ENCODE measurements at places on chromosomes 2 and 18.

GRCh38 chr2:46010925-46011490, 286.2 kb upstream of the EPAS1 start:
- DNase-seq, result peak; percentile 35

DNA sequence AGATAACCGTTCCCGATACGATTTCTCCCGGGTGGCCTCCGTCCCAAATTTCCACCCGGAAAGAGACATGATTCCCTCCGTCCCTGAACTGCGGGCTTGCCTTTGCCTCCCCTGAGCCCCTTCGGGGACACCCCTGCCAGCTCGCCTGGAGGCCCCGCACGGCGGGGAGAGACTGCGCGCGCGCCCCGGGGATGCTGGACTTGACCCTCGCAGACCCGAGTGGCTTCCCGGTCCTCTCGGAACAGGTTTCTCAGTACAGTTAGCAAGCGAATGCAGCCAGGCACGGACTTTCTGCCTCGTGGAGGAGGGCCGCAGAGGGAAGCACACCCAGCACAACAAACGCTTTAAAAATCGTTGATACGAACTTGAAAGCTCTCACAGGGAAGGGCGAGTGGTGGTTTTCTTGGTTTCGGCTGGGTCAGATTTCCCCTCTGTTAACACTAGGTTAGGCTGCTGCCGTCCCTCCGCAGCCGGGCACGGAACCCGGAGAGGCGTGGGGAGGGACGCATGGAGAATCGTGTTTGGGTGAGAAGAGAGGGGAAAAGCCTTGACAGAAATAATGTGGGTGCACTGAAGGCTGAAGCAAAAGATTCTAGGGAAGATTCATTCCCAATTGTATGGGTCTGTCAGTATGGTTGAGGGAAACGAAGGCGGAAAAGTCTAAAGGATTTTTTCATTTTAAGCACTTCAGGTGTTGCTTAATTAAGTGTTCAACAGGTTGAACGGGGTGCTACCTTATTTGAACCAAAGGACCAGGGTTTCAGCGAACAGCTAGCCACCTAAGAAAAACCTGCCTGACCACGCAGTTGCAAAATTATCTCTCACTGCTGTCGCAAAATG, 916 bp downstream of the TNFRSF11A start:
- DNase-seq, result peak; percentile 27

DNA sequence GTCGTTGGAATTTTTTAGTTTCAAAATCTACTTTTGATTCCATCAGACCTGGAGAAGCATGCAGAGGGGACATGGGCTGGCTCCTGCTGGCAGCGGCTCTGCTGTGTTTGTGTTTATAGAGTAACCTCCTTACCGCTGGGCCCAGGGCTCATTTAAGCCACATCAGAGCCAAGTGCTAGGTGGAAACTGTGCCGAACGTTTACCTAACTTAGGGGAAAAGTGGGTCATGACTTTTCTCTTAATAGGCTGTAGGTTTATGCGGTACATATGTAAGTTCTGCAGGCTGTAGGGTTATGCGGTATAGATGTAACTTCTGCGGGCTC, 17.7 kb downstream of the CNDP2 start:
- DNase-seq, result no peak

- DNase-seq, result peak; percentile 22
Observed at GRCh38 chr2:196066291-196067087, 2.1 kb downstream of the DNAH7 start.

GRCh38 chr2:98416383-98417159, 28.1 kb upstream of the INPP4A start:
- no peak for DNase-seq

DNA sequence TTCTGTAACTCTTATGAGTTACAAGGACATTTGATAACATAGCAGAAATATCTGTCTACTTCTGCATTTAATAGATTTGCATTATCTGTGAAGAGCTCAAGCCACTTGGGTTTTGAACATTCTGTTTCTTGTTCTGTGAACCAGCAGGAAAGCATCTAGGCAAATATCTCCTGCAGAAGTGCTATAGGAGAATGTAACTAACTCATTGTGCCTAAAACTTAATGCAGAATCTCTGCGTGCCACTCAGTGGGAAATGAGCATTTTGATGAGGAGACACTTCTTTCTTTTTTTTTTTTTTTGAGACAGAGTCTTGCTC, 63.5 kb downstream of the MYOM1 start:
- no peak for DNase-seq

DNA sequence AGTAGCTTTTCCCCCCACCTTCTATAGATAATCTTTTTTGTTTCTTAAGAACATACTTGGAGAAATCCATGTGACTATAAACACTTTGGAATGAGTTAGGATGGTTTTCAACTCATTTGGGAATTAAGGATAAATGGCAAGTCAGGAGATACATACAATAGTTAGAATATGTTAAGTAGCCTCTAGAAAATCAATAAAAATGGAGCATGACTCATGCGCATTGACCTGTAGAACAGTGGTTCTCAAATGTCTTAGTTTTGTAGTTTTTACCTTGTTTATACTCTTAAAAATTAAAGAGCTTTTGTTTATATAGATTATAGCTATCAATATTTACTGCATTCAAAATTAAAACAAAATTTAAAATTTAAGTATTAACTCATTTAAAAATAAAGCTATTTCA, 24.7 kb downstream of the NUP35 start:
- no peak for DNase-seq

- DNase-seq, result no peak
Observed at GRCh38 chr2:83186105-83186760, 1272.8 kb downstream of the SUCLG1 start.

GRCh38 chr2:47360927-47361326, 42.0 kb upstream of the MSH2 start:
- peak; percentile 86 for DNase-seq

DNA sequence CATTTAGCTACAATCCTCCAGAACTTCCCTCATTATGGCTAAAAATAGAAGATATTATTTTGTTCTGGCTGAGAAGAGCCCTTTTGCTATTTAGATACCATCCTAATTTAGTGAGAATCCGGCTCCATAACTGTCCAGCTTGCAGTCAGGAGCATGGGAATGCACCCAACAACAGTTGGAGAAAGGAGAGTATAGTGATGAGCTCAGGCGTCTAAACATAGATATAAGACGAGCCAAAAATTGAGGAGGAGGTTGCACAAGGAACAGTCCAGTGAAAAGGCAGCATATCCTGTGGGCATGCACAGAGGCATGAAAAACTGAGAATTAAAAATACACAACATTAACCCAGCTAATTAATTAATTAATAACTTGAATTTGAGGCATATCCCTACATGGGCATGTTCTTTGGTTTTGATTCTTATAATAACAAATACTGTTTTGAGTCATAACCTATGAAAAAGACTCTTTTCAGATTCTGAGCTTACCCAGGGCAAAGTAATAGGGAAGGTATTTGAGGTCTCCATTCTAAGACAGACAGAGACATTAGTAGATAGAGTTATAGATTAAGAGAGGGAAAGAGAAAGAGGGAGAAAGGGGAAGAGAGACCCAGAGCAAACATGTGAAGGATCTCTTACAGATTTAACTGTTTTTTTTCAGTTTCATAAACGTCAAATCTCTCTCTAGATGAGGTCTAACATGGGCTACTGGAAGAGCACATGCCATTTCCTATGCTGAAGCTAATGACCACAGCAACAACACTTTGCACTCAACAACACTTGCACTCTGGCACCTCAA, 311.2 kb downstream of the OSR1 start:
- no peak for DNase-seq

GRCh38 chr2:119487434-119488244, 36.6 kb downstream of the SCTR start:
- DNase-seq, result peak; percentile 38

GRCh38 chr2:17101596-17101995, 416.6 kb downstream of the RAD51AP2 start:
- no peak for DNase-seq

- DNase-seq, result no peak
Observed at GRCh38 chr2:159201360-159202063, 85.0 kb downstream of the WDSUB1 start.

GRCh38 chr2:16525265-16525887, 140.3 kb downstream of the CYRIA start:
- no peak for DNase-seq

- DNase-seq, result no peak
Observed at GRCh38 chr2:98799375-98800329, 68.7 kb upstream of the MGAT4A start.

DNA sequence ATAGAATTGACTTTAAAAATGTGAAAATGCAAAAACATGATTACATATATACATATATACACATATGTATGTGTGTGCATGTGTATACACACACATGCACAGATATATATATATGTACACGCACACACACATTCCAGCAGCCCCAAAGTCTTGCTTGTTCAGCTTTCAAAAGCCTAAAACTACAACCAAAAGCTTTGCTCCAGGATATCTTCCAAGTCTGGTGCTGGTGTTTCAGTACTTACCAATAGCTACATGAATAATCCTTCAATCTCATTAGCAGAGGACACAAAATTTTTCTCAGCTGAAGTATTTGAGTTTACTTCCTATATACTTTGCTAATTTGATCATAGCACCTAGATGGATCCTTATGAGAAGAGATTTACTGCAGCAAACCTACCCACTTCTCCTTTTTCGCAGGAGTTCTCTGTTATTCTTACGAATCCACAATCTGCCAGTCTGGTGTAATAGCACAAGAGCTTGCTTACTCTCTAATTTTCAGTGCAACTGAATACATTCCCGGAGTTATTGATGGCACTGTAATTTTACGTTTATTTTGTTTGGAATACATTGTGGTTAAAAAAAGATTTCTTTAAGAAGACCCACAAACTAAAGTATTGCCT, 553.3 kb downstream of the ARHGAP15 start:
- DNase-seq, result no peak

DNA sequence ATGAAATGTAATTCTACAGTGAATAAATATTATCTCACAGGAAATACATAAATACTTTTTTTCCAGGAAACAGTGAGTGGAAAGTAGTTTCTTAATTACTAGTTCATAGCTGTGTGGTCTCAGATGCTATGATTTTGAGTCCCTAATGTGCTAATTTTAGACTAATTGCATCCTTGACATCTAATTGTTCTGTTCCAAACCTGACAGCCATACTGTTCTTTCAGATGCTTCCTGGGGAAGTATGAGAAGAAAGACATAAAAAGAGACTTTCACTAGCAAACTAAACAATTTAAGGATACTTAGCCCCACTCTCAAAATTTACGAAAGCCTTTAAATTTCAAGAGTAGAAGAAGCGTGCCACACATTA, 350.9 kb upstream of the CDH20 start:
- no peak for DNase-seq

- DNase-seq, result peak; percentile 7
Observed at GRCh38 chr2:101038455-101039255, 36.6 kb downstream of the RPL31 start.

- DNase-seq, result peak; percentile 56
Observed at GRCh38 chr2:30115141-30115980, 31.4 kb upstream of the YPEL5 start.

GRCh38 chr2:23209059-23209458, 175.9 kb upstream of the KLHL29 start:
- DNase-seq, result no peak

DNA sequence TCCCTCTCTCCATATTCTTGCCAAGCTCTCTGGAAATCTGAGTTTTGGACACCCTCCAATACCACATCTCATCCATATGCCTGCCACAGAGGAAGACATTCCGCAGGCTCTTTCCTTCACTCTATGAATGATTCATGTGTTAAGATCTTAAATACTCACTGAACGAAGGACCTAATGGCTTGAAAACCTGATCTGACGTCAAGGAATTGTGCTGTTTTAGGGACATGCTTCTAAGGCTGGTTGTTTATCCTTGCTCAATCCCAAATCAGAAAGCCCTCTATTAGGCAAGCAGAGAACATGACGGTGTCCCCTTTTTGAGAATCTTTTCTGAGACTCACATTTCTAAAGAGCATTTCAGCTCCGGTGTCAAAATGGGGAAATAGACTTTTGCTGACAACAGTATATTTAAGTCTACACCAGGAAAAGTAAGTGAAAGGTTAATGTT, 83.7 kb upstream of the GALNT5 start:
- peak; percentile 26 for DNase-seq

GRCh38 chr2:236714080-236714479, 144.5 kb downstream of the ACKR3 start:
- DNase-seq, result no peak

- no peak for DNase-seq
Observed at GRCh38 chr18:79521416-79522205, 125.9 kb downstream of the NFATC1 start.

- no peak for DNase-seq
Observed at GRCh38 chr2:74599676-74600075, 45.2 kb downstream of the DOK1 start.

DNA sequence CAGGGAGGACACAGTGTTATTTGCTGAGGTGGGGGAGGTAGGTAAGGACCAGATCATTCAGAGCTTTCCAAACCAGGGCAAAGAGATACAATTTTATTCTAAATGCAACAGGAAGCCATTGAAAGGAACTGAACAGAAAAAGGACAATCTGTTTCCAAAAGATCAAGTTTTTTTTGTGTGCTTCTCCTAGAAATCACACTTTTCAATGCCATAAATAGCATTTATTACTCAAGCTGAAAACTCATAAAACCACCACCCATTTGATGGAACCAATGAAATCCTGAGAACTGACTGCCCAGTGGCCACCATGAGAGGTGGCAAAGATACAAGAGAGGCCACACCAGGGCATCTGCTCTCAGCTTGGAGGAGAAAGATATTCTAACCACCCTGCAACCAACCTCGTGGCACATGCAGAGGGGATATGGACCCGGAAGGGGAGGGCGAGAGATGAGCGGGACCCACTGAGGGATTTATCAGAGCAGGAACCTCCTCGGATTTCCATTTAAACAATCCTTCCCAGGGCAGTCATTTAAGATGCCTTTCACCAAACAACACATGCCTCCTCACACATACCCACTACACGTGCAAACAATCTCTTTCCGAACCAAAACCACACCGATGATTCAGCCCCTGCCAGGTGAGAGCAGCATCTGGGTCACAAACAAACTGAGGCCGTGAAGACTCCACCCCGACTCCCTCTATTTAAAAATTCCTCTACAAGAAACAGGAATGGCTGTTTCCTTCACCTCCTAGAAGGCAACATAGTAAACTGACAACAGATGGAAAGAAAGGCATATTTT, 8.8 kb downstream of the CYB5A start:
- DNase-seq, result no peak

- no peak for DNase-seq
Observed at GRCh38 chr2:221465776-221466175, 106.3 kb downstream of the EPHA4 start.

DNA sequence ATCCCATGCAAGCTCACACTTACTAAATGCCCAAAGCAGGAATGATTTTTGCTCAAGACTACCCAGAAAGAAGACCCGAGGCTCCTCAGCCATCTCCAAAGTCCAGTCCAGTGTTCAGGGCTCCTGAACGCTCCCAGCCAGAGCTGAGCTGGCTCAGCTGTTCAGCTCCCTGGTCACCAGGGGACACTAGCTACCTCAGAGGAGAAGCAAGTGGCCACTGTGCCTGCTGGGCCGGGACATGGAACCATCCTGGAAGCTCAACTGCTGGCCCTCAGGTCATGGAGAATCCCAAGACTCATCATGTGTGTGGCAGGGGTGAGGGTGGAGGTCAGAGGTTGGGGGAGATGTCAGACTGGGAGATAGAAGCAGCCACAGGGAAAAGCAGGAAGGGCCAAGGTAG, 89.0 kb downstream of the GALNT14 start:
- DNase-seq, result no peak
